ENCODE measurements at places on chromosomes 7 and 10.

DNA sequence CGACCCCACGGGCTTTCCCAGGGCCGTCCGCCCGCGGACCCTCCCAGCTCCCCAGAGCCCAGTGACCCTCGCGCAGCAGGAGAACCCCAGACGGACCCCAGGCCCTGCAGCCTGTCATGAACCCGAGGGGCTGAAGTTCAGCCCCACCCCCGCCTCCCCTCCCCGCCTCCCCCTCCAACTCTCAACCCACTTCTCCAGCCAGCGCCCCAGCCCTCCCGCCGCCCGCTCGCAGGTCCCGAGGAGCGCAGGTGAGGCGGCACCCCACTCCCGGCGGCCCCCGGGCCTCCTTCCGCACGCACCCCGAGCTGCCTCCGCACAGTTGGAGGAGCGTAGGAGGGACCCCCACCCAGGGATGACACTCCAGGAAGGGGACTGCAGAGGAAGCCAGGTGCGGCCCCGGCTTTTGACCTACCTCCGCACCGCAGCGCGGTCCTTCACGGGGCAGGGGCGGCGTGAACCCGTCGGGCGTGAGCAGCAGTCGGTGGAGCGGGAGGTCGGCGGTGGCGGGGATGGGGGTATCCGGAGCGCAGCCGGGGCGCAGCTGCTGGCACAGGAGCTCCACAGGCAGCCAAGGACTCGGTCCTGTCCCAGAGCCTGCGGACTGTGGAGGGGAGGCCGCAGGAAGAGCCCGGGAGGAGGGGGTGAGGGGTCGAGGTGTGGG lies at the start of gene TMEM176A:
TSS of gene TMEM176A (plus strand) at position 189 of the 661 bp plus-strand sequence. CDS start 782 bp downstream, outside the sequence.
- no peak for DNase-seq

GRCh38 chr10:17256627-17257026 lies 28.6 kb downstream of the VIM start:
- no peak for DNase-seq

GRCh38 chr7:14760730-14761478 lies 141.6 kb downstream of the DGKB start:
- no peak for DNase-seq

DNA sequence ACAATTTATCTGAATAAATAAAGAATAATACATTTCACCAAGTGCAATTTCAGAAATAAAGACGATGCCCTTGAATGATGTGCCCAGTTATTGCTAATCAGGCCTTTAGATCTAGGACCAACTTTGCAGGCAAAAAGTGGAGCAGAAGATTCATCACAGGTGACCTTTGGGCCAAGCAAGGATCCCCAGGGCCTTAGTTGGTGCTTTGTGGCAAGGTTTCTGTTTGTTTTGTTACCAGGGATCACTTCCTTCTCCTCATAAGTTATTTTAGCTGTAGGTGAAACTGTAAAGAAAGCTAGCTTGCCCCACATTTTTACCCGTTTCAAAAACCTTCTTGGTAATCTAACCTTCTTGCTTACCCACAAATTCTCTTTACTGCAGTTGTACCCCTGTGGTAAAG lies 323.2 kb downstream of the NEBL start:
- DNase-seq = no peak

DNA sequence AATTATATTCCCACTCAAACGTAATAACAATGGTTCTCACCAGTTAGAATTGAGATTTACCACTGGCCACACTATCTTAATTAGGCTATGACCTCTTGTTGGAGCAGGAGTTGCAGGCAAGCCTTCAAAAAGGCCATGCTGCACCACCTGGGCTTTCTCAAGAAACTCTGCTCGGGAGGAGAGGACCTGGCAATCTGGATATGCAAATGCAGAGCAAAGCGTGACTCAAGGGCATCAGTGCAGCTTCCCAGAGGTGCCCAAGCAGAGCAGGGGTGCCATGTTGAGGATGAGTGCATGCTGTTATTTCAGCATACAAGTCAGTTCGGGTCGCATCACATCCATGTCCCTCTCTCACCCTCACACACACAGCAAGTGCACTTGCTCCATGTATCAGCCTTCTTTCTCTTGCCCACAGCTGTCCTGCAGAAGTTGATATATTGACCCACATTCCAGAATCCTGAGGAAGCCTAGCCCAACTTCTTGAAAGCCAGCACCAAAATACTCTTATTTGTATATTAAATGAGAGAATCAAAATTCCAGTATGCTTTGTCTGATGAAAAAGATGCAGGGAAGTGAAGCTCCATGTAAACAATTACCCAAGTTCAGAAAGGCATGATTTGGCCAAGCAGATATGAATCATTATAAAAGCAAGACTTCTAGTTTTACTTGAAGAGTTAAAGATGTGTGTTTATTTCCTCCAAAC lies 55.7 kb upstream of the IL6 start:
- DNase-seq = no peak

- DNase-seq = no peak
These were observed 144.2 kb upstream of the GLI3 start for GRCh38 chr7:42381161-42381560.

GRCh38 chr10:90784771-90785170 lies 73.1 kb downstream of the HTR7 start:
- no peak for DNase-seq

DNA sequence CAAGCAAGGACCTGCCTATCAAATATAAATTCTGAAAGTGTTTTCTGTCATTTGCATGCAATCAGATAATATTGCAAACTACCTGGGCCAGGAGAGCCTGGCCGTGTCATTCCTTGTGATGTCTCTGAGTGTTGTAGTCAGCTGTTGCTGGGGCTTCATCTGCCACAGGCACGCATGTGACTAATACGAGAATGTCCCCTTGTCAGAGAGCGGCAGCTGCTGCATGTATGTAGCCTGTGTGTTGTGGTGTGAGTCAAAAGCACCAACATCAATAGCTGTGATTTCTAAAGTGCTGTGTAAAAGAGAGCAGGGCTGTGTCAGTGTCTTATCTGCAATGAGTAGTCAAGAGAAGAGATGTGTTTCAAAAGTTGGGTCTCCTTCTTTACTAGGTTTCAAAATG lies 155.4 kb downstream of the POU6F2 start:
- no peak for DNase-seq

GRCh38 chr7:22348379-22348778 lies 8.6 kb downstream of the RAPGEF5 start:
- no peak for DNase-seq

GRCh38 chr7:102045681-102046372 lies 228.4 kb downstream of the CUX1 start:
- no peak for DNase-seq

GRCh38 chr7:148914208-148914777 lies 30.2 kb upstream of the EZH2 start:
- DNase-seq = no peak

- no peak for DNase-seq
These were observed 195.6 kb upstream of the RHOBTB1 start for GRCh38 chr10:61139592-61139953.

DNA sequence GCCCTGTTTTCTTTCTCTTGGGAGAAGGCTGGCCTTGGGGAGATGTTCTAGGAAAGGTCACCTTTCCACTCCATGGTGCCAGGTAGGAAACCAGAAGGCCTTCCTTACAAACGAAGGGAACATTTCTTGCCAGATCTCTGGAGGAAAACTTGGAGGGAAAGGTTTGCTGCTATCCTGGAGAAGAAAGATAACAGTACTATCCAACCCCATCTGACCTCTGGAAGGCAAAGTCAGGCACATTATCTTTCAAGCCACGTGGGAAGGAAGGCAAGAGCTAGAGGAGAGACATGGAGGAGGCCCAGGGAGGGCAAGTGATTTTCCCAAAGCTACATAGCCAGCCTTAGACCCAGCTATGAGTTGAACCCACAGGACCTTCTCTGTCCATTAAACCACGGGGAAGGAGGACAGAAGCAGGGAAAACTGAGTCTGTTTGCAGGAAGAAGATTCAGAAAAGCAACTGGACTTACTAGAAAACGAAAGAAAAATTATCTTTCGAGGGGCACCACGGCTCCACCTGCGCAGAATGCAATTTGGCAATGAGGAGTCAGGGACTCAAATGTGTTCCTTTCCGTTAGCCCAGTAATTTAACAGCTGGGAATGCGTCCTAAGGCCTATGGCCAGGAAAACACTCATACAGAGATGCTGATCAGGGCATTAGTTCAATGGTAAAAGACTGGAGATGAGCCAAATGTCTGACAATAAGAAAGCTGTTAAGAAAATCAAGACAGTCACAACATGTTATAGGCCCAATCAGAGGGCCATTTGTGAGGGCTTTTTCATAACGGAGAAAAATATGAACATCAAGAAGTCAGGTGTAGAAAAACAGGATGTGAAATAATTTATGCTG lies 32.0 kb upstream of the PSAP start:
- DNase-seq = no peak

DNA sequence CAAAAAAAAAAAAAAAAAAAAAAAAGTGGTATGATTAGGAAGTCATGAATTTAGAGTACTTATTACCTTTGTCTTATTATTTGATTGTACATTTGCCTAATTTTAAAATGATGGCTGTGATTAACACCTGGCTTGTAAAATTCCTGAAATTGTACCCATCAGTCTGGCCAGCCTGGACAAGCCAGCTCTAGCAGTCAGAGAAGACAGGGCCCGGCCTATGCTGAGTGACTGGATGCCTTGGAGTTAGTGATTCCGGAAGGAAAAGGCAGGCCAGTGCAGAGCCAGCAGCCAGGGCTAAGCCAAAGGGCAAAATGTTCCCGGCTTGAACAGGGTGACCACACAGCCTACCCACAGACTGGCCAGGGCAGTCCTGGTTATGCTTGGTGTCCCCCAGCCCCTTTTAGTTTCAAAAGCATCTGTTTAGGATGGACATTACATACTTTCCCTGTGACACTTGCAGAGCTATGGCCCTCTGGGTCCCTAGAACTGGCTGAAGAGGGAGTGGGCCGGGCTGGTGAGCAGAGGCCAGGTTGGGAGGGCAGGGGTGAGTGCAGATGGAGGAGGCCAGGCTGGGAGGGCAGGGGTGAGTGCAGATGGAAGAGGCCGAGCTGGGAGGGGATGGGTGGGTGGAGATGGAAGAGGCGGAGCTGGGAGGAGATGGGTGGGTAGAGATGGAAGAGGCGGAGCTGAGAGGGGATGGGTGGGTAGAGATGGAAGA lies 61.7 kb downstream of the PROSER2 start:
- DNase-seq = no peak

DNA sequence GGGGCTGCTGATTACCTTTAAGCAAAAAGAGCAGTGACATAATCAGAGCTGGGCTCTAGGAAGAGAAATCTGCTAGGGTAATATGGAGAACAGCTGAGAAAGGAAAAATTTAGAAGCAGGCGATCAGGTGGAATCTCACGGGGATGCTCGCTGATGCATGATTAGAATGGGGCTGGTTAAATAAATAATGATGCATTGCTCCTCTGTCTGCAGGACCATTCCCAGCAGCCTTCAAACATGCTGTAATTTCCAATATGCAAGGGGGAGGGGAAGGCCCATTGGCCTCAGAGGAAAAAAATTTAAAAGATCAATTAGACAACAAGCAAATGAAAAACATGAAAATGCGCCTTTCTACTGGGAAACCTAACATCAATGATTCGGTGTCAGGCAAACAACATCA lies 65.6 kb upstream of the C10orf90 start:
- no peak for DNase-seq

DNA sequence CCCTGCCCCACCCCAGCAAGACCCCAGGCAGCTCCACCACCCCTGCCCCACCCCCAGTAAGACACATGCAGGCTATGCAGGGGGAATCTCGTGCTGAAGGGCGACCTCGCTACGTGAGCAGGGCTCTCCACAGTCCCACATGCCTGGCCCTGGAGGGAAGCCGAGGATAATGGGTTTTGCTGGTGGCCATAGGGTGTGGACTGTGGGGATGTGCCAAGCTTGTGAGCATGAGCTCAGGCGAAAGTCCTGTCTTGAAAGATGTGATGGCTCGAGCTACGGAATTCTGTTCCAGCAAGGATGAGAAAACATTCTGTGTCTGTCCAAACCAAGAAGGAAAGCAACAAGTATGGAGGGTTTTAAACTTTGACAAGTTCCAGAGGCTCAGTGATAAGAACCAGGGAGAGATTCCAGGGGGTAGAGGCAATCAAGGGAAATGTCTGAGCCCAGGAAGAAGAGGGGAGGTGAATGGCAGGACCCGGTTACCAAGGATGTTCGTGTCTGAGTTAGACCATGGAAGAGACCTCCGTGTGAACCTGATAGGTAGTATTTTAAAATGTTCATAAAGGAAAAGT lies 63.1 kb downstream of the PYROXD2 start:
- DNase-seq = no peak

DNA sequence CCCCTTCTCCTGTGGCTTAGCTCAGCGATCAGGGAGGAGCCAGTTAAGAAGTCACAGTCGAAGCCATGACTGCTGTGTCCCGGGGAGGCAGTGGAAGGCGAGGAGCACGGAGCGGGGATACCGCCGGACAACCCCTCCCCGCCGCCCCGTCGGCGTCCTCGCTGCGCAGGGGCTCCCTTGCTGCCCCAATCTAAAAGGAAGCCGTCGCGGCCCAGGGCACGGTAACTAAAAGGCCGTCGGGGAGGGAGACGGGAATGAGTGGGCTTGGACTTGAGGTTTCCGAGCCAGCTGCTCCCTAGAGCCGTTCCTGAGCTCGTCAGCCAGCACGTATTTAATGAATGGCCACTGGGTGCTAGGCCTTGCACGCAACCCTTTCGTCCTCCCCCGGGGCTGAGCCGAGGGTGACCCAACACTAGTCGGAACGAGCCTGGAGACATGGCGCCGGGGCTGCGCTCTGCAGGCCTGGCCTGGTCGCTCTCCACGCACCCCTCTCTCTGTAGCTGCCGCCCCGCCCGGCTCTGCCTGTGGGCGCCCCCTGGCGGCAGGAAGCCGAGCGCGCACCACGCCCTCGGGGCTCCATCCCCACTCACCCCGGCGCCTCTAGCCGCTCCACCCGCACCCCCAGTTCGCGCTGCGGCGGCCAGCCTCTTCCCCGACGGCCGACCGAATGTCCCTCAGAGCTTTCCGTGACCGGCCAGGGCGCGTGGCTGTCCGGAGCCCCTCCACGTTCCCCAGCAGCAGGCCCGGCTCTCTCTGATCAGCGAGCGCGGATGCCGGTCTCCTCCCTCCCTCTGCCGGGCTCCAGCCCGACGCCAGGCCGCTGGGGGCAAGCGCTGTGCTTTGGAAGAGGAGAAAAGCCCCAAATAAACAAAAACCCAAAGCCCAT lies 29.3 kb upstream of the KCNK18 start:
- DNase-seq = no peak

DNA sequence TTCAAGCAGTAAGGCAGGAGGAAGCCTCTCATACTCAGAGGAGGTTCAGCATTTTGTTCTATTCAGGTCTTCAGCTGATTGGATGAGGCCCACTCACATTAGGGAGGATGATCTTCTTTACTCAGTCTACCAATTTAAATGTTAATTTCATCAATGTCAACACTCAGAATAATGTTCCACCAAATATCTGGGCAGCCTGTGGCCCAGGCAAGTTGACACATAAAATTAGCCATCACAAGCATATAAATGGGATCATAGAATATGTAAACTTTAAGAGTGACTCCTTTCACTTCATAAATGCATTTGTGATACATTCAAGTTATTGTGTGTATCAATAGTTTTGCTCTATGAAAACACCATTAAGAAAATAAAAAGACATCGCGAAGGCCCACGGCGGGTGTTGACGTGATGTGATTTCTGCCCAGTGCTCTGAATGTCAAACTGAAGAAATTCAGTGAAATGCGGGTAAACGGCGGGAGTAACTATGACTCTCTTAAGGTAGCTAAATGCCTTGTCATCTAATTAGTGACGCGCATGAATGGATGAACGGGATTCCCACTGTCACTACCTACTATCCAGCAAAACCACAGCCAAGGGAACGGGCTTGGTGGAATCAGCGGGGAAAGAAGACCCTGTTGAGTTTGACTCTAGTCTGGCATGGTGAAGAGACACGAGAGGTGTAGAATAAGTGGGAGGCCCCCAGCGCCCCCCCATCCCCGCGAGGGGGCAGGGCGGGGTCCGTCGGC lies 536.1 kb upstream of the AUTS2 start:
- no peak for DNase-seq

Data from NCI-H1048 (cell line).